ENCODE measurements at places on chromosomes 2 and 18.

- no peak for DNase-seq
These were observed 215.6 kb downstream of the HDAC4 start for GRCh38 chr2:239184968-239185903.

GRCh38 chr2:109558076-109558882, 55.5 kb downstream of the SEPTIN10 start:
- DNase-seq = no peak

DNA sequence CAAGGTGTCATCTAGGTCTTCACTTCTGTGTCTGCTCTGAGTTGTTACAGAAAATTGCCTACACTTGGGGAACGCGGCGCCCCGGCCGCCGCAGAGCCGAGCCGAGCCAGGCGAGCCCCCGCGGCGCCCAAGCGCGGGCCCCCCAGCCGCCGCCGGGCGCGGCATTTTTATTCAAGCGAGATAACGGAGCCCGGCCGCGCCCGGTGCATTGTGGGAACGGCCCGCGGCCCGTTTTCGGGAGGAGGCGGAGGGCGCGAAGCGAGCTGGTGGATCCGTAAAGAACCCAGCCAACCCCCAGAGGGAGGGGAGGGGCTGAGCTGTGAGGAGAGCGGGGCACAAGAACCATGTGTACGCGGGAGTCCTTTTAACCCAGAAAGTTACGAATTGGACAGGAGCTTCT, 191.8 kb downstream of the FTCDNL1 start:
- no peak for DNase-seq

- DNase-seq = no peak
These were observed 10.1 kb downstream of the ARHGEF4 start for GRCh38 chr2:130846686-130847375.

GRCh38 chr18:74797577-74798151, 200.0 kb downstream of the ZNF407 start:
- no peak for DNase-seq

DNA sequence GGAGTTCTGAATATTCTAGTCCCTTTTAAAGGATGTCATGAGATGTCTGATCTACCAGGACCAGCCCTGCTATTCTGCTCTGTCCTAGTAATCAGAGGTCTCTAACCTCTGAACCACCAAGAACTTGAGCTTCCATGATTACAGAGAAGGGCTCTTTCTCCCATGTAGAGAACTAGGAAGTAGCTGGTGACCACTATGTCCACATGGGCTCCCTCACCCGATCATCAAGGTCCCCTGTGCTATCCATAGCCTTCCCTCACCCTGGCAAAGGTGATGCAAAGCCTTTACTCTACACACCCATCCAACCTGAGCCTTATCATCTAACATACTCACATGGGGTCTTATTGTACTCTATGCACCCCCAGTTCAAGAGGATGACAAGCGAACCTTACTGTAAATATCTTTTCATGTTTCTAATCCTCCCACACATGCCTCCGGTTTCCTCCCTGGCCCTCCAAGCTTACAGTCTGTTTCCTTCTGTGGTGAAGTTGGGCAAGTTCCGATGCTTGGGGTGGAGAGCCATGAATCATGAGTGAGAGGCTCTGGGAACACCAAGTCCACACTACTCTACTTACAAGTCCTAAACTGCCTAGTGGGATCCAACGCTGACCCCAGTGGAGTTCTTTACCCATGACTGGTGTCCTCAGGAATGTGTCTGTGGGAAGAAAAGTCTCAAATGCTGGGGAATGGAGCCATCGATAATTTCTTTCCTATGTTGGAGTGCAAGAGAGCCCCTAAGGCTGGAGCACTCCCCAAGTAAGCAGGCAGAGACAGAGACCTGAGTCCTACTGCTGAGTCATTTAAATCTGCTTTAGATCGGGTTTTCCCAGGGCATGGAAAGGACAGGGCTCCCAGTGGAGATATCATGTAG, 73.3 kb upstream of the KLF7 start:
- DNase-seq = no peak

GRCh38 chr2:85806358-85807118, 52.7 kb downstream of the ATOH8 start:
- DNase-seq = no peak

GRCh38 chr2:70556608-70557007, 3.0 kb upstream of the TGFA start:
- DNase-seq = no peak

GRCh38 chr18:74530584-74530862, 3.8 kb upstream of the CNDP1 start:
- no peak for DNase-seq

- DNase-seq = no peak
These were observed 3.2 kb downstream of the DNAJB2 start for GRCh38 chr2:219282375-219282774.

DNA sequence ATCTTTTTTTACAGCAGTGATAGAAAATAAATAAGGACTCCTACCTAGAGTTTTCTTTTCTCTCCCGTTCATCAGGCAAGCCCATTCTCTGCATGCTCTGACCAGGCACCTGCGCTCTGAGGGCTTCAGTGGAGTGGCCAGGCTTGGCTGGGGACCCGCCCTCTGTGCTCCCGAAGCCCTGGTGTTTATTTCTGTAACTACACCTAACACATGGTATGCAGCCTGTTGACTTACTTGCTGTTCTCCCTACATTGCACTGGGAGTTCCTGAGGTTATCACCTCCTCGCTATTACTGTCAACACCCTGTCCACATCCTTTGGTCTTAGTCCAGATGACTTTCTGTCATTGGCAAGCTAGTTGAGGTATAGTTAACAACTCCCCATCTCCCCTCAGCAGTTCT, 317.7 kb downstream of the LPIN1 start:
- no peak for DNase-seq

DNA sequence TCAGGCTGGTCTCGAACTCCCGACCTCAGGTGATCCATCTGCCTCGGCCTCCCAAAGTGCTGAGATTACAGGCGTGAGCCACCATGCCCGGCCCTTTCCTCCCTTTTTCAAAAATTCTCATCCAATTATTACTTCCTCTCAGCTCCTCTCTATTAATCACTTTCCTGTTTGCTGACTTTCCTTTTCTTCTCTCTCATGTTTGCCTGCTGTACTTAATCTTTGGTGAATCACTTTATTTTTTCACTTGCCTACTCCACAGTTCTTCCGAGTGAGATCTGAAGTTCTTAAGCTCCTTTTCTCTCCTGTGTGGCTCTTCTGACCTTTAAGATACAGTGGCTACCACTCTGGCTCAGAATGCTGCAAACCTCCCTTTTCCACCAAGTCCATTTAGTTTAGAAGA, 126.3 kb upstream of the SERTAD2 start:
- no peak for DNase-seq

DNA sequence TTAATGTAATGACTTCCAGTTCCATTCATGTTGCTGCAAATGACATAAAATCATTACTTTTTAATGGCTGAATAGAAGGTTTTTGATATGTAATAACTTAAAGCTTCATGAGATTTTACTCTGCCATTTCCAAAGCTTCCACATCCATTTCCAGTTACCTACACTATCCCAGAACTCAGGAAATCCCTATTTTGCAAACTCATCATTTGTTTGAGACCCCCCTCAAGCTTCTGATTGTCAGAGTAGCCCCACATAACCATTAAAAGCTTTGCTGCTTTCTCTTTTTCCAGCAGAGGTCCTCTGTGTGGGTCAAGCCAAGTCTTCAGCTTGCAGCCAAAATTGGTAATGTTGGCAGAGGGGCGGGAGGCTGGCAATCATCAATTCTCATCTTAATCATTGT, 50.6 kb upstream of the IL1R1 start:
- DNase-seq = no peak

Measured in activated CD4-positive, alpha-beta T cell treated with anti-CD3 and anti-CD28 coated beads, Interleukin-2, amount 50 U/mL, for 24 hours (primary cell).